ENCODE measurements at places on chromosomes 5 and 9.

DNA sequence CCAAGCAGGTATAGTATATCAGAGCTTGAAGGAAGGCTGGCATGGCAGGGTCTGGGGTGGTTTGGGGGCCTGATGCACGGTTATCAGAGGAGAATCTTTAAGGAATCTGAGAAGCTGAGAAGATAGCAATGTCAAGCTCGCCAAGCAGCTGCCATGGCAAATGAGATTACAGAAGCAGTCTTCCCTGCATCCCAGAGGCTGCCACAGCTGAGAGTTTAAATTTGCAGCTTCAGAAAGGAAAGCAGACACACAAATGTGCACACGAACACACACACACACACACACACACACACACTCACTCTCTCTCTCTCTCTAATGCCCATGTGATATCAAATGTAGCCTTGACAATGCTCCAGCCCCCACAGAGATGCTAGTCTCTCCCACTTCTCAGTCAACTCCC lies 79.0 kb upstream of the TNC start:
- no peak for DNase-seq

- DNase-seq: no peak
Measured at GRCh38 chr9:127950513-127951289, 13.0 kb upstream of the DPM2 start.

DNA sequence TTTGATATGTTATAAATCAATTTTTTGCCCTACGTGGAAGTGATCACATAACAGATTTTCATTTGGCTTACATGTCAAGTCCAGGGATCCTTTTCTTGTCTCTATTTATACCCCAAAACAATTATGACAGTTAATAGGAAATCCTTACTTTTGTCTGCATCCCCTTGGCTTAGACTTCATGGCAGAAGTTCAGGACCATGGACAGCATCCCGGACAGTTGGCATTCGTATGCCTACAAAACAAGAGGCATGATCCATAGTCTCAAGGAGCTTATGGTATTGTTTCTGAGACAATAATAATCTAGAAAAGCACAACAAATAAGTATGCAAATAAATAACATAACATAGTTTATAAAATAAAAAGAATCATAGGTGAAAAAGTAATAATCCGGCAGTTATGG lies 214.3 kb upstream of the GRIA1 start:
- no peak for DNase-seq

DNA sequence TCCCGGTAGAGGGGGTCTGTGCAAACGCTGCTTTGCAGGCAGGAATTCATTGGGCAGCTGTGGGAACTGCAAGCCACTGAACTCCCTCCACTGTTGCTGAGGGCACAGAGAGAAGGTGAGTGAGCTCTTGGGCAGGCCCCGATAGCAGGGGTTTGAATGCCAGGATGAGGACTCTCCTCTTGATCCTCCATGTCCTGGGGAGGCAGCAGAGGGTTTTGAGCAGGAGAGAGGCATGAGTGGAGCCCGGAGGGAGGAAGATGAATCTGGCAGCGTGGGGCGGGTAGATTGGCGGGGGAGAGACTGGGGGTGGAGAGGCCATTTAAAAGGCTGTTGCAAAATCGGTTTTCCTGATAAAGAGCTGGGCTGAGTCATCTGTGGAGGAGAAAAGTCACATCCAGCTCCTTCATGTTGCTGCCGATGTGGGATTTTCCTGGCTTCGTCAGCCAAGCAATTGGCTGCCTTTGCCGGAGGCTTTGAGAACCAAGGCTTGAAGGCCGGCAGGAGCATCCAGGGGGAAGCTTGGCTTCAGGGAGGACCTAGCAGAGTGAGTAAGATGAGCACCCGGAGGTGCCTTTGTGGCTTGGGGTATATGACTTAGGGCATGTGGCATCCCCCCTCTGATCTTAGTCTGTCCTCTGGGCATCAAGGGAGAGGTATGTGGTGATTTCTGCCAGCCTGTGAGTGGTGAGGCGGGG lies at the start of gene SYNPO:
TSS of gene SYNPO (plus strand) at position 350 of the 695 bp plus-strand sequence. CDS start 7,616 bp downstream, outside the sequence.
- DNase-seq: no peak

- no peak for DNase-seq
Measured at GRCh38 chr5:167546270-167546669, 745.2 kb upstream of the WWC1 start.

GRCh38 chr9:94443032-94443722 lies 111.7 kb upstream of the PCAT7 start:
- DNase-seq: no peak

DNA sequence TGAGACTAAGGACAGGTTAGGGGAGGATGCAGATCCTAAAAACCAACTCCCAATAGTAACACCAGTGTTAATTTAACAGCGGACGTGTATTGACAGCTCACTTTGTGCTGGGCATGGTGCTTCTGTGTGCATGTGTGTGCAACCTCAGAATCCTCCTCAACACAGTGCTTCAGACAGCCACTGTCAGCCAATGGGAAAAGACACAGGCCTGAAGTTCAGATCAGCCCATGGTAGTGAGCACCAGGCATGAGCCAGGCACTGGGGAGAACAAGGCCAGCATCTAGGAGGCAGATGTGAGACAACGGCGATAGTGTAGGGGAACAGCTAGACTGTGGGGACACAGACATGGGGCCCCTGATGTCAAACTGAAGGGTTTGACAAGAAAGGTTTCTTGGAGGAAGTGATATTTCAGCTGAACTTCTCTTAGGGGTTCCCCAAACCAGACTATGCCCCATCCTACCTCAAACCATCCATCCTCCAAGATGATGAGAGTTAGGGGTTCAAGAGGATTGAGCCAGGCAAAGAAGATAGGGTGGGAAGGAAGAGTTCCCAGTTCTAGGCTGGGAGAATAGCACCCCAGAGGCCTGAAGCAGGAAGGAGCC lies 71.5 kb upstream of the PSD2 start:
- DNase-seq: no peak

GRCh38 chr9:95817205-95817604 lies 58.3 kb upstream of the ERCC6L2 start:
- DNase-seq: no peak

DNA sequence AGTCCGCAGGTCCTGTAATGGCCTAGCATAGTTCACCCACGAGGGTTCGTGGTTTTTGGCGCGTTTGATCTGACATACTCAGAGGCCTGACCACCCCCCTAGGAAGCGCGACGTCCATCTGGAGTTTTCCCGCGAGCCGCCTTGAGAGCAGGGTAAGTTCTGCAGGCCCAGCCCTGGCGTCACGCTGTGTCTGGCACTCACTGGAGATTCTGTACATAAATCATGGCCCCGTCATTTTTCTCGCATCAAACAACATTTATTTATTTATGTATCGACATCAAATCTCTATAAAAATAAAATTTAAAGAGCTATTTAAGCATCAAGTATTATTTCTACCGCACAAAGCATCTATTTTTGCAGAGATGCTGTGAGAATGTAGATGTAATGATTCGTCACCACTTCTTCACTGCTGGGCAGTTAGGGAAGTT lies 437 bp upstream of the TRIM41 start:
- DNase-seq: no peak

- DNase-seq: no peak
Measured at GRCh38 chr9:111832449-111832848, 37.7 kb upstream of the SHOC1 start.
